ENCODE measurements at places on chromosomes 5 and 9.
A peak's percentile ranks its signal among the peaks of the same experiment; 100 is the strongest.

GRCh38 chr9:78118742-78119473 lies 87.3 kb upstream of the GNAQ start:
- peak; percentile 54 for DNase-seq

GRCh38 chr9:26418480-26418879 lies 474.1 kb downstream of the CAAP1 start:
- no peak for DNase-seq

- DNase-seq, result no peak
Measured at GRCh38 chr9:33162721-33163311, 4.3 kb downstream of the B4GALT1 start.

GRCh38 chr9:9257999-9258498 lies 1354.8 kb downstream of the PTPRD start:
- DNase-seq, result no peak

- DNase-seq, result no peak
Measured at GRCh38 chr9:97740848-97741821, 44.0 kb upstream of the XPA start.

- DNase-seq, result no peak
Measured at GRCh38 chr9:72945391-72945790, 7.5 kb downstream of the ALDH1A1 start.

GRCh38 chr9:130843049-130843908 lies 8.2 kb downstream of the ABL1 start:
- DNase-seq, result peak; percentile 56

GRCh38 chr5:84618262-84618661 lies 233.6 kb upstream of the EDIL3 start:
- no peak for DNase-seq

- DNase-seq, result no peak
Measured at GRCh38 chr9:89710697-89711096, 105.9 kb downstream of the GADD45G start.
